Pericardium fibroblast (primary cell): ENCODE measurements at places on chromosomes 7 and 10. TPM values are rescaled to one million over a fixed set of nuclear protein-coding genes. Genes with fewer than 3 reads are reported as not detected.

Gene ERVW-1
- not detected in 2 replicates for total RNA-seq

Gene CALML5
- total RNA-seq = not detected in 2 replicates

Gene PAPOLB
- 0.12 TPM in 1 of 2 replicates, not detected in the other for total RNA-seq

Gene NSUN5
- total RNA-seq = 11.8 and 22.1 TPM in 2 replicates

Gene ADAP1
- total RNA-seq = 5.8 and 9.0 TPM in 2 replicates

Gene MYPN
- total RNA-seq = 0.34 TPM in 1 of 2 replicates, not detected in the other

Gene TMEM196
- 0.34 and 1.5 TPM in 2 replicates for total RNA-seq

Gene OPALIN
- total RNA-seq = not detected in 2 replicates

Gene LIPJ
- total RNA-seq = not detected in 2 replicates

Gene PDK4
- total RNA-seq = 6.4 and 11.6 TPM in 2 replicates

Gene CARD11
- 0.26 and 0.70 TPM in 2 replicates for total RNA-seq

Gene TLX1
- not detected in 2 replicates for total RNA-seq

Gene CPXM2
- total RNA-seq = not detected in 2 replicates

Gene ARL5B
- 11.0 TPM in 2 replicates for total RNA-seq

Gene GJD4
- not detected in 2 replicates for total RNA-seq
